ENCODE measurements at places on chromosomes 1 and 21. TPM values are rescaled to one million over a fixed set of nuclear protein-coding genes. Genes with fewer than 3 reads are reported as not detected.

GRCh38 chr1:229305392-229305791 lies 34.5 kb downstream of the RAB4A start:
- DNase-seq = no peak

GRCh38 chr1:15407580-15407979 lies 2.1 kb upstream of the EFHD2 start:
- DNase-seq = no peak

DNA sequence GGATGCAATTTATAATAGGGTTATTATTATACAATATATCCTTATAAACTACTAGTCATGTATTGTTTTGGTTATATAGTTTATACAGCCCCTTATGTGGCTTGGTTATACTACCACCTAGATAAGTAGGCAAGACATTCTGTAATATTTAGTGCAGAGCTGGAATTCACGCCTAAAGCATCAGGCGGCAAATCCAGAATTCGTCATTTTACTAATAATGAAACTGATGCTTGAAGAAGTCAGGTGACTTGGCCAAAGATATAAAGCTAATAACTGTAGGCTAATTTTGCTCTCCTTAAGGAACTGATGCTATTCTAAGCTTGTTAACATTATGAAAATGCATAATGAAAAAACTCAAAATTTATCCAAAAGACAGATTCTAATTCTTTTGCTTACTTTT lies 10.8 kb downstream of the NSL1 start:
- no peak for DNase-seq

DNA sequence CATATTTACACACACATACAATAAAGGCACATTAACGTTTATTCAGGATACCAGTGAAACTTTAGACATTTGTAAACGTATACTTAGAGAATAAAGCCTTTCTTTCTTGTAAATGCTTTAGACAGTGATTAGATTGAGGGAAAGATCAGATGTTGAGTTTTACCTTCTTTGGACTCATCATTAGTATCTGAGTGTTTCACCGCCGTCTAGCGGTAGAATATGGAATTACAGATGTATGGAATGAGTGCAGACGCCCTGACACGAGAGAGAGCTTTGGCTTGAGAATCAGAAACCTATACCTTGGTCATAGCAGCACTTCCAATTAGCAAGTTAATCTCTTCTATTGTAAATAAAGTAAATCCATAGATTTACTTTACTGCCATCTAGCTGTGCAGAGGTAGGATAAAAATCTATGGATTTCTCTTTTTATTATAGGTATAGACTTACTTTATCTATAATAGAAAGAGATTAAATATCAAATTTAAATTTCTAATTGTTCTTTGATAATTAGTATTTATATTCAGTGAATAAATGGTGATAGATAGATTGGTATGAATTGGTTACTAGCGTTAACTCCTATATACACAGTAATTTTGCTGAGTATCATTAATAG lies 12.6 kb downstream of the FLG2 start:
- peak; percentile 5 for DNase-seq

GRCh38 chr1:71270394-71270915 lies 189.6 kb upstream of the ZRANB2 start:
- no peak for DNase-seq

Gene AGMAT
- polyA plus RNA-seq = 0.67 TPM

DNA sequence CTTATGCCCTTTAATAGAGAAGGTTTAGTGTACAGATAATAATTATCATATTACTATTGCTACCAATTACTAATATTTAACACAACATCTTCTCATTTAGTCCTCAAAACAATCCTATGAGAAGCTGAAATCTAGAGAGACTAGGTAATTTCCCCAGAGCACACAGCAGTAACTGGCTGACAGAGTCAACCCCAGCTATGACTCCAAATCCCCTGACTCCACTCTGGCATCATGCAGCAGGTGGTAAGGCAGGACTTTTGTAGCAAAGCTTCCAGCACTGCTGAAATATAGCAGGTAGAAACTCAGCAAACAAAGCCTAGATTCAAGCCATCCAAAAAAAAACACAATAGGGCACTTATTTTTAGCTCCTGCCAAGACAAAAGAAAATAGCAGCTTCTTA lies 79.3 kb upstream of the RGS2 start:
- DNase-seq = no peak

Gene NR1I3
- polyA plus RNA-seq = 0.51 TPM

DNA sequence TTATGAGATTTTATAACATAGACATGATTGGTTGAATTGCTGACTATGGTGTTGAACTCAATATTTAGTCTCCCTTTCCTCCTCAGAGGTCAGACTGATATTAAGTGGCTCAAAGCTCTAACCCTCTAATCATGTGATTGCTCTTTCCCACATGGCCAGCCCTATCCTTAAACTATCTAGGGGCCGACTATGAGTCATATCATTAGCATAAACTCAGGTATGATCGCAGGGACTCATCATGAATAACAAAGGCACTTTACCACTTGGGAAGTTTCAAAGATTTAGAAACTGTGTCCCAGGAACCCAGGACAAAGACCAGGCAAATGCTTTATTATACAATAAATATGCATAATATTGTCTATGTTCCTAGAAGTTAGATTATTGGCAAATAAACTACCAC lies 894.6 kb upstream of the NEGR1 start:
- DNase-seq = no peak

Gene SMAP2
- polyA plus RNA-seq = 22.5 TPM

Gene TCHHL1
- polyA plus RNA-seq = not detected

DNA sequence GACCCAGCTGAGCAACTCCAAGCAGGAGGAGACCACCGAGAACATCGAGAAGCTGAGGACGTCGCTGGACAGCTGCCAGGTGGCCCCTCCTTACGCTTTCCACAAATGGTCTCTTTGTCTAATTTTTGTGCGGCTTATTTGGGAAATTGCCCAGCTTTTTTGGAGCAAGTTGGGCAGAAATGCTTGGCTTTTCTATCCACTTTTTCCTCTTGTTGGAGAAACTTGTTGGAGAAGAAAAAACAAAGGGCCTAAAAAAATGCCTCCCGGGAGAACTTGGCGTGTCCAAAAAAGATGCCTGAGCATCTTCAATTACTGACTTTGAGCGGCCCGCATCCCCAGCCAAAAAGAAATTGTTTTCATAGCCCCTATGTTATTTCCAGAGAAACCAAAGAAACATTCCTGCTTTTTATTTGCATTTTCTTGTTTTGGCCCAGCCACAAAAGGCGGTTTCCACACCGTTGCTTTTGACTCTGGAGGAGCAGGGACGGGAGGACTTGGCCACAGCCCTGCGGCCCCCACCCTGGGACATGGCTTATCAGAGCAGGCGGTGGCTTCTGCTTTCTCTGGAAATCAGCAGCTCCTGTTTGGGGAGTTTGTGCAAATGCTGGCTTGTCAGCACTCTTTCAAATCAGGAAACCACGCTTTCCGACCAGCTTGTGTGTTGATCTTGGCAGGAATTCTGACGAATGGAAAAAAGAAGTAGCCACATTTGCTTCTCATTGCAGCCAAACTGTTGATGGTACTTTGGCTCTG lies 81.2 kb upstream of the EFHD2 start:
- peak; percentile 73 for DNase-seq

- no peak for DNase-seq
These were observed 40.0 kb downstream of the URB2 start for GRCh38 chr1:229665912-229666558.

Gene KRTAP22-2
- polyA plus RNA-seq = not detected

DNA sequence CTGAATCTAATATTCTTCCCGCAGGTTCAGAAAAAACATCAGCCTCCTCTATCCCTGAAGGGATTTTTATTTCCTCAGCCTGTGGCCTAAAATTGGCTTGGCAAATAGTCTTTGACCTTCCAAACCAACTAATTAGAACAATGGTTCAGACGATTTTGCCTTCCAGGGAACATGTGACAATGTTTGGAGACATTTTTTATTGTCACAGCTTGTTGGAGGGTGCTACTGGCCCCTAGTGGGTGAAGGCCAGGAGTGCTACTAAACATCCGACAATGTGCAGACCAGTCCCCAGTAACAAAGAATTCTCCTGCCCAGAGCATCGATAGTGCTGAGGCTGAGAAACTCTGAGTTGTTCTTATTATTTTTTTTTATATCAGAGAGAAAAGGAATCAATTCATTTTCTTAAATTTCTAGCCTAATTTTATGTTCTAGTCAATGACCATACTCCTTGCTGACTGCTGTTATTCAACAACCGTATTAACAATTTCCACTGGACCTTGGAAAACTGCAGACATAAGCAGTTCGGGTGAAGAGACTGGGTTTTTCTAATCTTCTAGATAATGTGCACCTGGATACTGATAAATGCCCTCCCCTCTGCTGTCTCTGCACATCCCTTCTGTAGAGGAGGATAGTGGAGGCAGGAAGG lies 280.7 kb downstream of the LMX1A start:
- DNase-seq = no peak

GRCh38 chr1:89905395-89906058 lies 84.7 kb downstream of the LRRC8D start:
- DNase-seq = no peak

DNA sequence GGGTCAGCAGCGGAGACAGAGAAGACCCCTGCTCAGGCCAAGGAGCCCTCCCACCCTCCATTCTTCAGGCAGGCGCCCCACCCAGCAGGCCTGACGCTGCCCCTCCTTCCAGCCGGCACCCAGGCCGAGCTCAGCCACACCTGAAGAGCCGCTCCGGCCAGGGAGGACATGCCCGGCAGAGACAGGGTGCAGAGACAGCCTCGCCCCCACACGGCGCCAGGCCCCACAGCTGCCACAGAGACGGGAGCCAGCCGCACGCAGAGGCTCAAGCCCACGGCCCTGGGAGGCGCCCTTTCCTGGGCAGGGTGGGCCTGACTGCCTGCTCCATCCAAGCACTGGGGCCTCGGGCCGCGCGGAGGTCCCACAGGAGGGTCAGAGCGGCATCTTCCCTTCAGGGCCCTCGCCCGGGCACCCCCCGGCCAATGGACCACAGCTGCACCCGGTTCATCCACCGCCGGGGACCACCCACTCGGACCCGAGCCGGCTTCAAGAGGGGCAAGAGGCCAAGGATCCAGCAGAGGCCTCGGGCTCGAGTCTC lies 5.2 kb downstream of the TTLL10 start:
- no peak for DNase-seq
